NCI-H748 treated with DMSO at 0.1 percent for 48 hours (cell line): ENCODE measurements at places on chromosomes 3 and 15.

DNA sequence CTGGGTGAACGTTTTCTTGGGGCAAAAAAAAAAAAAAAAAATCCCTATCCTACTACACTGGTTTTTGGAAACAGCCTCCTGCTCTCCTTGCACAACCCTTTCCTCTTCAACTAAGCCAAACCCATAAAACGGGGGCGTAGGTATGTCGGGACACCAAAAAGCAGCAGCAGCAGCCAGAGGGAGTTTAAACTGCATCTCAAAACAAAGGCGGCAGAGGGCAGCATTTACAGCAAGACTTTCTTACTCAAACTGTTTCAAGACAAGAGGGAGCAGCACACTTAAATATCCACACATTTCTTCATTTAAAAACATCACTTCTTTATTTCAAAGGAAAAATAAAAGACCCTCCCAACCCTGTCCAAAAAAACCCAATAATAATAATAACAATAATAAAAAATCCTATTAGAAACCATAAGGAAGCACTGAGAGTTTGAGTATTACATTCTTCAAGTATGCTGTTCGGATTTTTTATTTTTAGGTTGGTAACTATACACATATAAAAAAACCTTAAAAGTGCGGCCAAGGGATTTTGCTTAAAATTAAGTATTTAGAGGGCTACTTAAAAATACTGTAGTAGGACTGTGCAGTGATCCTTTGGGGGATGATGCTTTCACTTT is 43.9 kb upstream of the PLXND1 start:
- DNase-seq: no peak

GRCh38 chr15:55224892-55225291 is 28.2 kb upstream of the RSL24D1 start:
- DNase-seq: no peak

DNA sequence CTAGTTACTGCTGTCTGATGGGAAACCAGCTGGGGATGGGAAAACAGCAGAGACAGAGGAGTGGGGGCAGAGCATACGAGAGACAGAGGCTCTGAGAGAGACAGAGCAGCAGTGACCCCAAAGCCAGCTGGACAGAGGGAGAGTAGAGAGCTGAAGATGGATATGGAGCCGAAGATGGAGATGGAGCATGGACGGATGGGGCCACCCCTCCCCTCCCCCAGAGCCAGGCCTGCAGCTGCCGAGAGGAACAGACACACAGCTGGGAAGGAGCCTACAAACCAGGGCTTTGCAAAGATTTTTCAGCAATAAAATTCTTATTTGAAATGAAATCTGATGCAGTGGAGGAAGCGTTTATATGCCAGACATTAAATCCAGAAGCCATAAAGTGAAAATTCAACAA is 167.6 kb upstream of the LINGO1 start:
- DNase-seq: no peak

GRCh38 chr3:170424879-170425278 is 6.2 kb downstream of the CLDN11 start:
- no peak for DNase-seq

DNA sequence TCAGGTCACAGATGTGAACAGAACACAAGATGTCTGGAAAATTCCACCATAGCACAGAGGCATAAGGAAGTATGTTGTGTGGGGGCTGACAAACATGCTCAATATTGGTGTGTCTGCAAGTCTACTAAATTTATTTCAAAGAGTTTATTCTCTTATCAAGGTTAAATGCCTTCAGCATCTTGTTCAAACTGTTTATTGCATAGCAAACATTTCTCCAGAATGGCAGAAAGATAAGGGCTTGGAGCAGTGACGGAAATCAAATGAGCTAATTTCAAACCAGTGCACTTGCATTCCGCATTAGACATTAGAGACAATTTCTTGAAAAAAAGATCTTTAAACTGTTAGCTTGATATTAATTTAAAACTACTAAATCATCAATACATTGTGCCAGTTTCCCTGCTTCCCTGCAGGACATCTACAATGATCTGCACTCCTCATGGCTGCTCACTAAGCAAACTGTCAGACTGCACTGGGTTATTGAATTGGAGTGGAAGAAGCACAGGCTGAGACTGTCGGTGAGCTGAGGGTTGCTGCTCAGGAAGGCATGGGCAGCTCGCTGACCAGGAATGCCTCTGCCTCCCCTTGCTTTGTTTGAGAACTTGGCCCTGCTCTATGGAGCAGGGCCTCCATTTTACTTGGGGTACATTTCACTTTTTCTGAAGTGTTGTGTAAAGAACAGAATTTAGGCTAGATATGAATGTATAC is 89.4 kb downstream of the KCNAB1 start:
- no peak for DNase-seq

- no peak for DNase-seq
These were observed 161.3 kb upstream of the TLE3 start for GRCh38 chr15:70259028-70259424.
